ENCODE measurements at places on chromosomes 12 and 14.

GRCh38 chr12:18148961-18149360, 59.0 kb upstream of the RERGL start:
- DNase-seq = no peak

DNA sequence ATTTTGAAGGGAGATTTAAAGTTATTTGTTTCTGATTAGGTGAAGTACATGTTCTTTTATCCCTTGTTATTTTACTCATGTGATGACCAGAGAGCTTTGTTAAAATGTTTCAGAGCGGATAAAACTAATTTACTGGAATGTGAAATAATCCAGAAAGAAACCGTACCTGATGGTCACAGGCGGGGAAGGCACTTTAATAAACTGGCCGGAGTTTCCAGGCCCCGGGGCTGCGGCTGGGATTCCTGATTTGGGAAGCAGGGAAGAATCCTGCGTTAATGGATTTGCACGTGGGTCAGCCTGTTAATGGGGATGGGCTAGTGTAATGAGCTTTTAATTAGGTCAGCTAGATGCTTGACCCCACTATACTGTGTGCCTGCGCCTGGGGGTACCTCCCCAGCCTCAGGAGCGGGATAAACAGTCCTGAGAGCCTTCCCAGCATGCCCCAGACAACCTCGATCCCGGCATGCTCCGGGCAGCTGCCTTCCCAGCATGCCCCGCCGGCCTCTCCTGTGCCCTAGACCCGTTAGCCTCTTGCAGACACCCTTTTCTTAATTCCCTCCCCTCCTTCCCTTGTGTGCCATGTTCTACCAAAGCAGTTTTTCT, 208.6 kb upstream of the CDKN3 start:
- no peak for DNase-seq

GRCh38 chr12:81083906-81084513, 6.1 kb downstream of the ACSS3 start:
- DNase-seq = no peak

- no peak for DNase-seq
Measured at GRCh38 chr12:77861317-77861716, 30.6 kb downstream of the NAV3 start.

DNA sequence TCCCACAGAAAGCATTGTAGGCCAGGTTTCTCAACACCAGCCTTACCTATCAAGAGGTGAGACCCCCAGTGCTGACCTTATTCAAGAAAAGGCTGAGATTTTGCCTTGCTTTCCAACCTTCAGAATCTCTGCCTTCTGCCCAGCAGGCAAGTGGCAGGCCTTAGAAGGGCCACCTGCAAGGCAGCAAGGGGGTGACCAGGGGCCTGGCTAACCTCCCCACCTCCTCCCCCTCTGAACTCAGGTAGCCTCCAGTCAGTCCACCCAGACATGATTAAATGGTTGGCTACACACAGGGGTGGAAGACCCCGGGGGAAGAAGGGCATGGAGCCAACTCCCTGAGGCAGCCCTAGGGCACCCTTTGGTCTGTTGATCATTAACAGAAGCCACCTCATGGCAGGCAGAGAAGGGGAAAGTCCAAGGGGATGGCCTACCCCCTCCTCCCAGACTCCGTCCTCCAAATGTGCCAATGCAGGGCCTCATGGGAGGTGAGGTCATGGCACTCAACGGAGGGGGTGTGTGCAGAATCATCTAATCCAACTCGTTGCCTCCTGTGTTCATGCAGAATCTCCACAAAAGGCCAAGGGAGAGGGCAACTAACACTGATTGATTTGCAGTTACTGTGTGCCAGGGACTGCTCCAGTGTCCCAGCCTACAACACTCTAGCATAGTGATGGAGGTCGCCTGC, 8.5 kb downstream of the ZFP36L1 start:
- no peak for DNase-seq

GRCh38 chr12:89529738-89530137, 3.9 kb upstream of the POC1B start:
- peak; percentile 32 for DNase-seq

DNA sequence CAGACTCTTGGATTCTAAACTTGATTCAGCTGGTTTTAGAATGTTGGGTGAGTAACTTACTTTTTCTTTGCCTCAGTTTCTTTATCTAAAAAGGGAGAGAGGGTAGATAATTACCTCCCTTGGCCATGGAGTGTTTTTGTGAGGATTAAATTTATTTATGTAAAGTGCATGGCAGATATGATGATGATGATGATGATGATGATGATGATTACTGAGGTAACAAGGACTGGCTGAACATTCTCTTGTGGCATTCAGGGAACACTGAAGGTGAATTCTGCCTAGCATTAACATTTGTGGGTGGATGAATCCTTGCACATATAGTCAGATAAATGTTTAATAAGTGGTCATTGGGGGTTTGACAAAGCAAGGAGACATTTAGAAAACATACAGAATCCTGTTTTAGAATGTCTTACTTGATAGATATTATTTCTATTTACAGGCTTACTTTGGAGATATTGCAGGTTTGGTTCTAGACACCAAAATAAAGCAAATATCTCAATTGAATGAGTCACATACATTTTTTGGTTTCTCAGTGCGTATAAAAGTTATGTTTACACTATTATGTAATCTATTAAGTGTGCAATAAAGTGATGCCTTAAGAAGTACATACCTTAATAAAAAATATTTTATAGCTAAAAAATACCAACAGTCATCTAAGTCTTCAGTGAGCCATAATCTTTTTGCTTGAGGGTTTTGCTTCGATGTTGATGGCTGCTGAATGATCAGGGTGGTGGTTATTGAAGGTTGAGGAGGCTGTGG, 123.2 kb downstream of the SNAPC1 start:
- DNase-seq = no peak

DNA sequence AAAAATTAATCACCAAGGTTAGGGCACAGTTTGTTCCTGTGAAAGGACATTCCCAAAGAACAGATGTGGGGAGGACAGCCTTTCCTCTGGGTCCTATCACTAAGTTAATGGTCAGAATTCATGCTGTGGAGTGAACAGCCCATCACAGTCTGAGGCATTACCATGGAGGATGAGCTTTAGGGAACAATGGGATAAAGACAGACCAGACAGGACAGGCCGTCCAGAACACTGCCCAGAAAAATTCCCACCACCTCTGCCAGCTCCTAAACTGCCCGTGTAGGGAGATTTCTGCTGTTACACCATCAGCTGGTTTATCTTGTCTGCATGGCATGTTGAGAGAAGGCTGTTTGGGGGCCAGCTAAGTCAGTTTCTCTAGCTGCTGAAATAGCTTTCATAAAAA, 49.6 kb upstream of the IFNG-AS1 start:
- no peak for DNase-seq

DNA sequence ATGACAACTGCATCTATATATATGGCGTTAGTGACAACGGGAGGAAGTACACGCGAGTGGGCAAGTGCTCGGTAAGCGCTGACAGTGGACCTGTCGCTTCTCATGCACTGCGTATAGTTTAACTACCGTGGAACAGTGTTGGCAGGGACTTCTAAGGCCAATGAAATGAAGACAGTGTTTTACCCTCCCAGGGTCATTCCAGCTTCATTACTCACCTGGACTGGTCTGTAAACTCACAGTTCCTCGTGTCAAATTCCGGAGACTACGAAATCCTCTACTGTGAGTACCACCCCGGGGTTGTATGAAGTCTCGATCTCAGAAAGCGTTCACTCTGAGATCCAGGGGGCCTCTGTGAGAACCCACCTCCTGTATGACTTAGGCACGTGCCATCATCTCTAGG, 129.2 kb upstream of the EVL start:
- DNase-seq = peak; percentile 44

DNA sequence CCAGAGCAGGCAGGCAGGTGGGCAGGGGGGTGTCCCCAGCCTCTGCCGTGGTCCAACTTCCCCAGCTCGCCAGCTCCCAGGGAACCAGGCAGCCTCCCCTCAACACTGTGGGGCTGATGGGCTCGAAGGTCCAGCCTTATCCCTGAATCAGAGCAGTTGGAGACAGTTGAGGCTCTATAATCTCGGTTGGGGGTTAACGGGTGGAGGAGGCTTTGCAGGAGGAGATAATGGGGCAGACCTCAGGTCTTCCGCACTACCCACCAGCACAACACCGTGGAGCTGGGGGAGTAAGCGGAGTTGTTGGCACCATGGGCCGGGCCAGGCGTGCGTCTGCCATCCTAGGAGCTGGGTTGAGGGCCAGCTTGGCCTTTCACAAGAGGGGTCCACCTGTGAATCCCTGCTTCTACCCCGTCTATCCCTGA, 13.9 kb upstream of the HDAC7 start:
- no peak for DNase-seq

DNA sequence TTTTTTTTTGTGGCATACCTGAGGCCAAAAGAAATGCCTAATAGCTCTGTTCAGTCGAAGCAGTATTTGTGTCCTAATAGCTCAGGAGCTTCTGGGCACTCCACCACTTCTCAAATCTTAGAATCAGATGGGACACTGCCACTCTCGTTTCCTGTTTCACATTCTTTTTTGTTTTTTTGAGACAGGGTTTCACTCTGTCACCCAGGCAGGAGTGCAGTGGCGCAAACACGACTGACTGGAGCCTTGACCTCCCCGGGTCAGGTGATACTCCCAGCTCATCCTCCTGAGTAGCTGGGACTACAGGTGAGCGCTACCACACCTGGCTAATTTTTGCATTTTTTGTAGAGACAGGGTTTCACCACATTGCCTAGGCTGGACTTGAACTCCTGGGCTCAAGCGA, 52.7 kb downstream of the SPPL3 start:
- no peak for DNase-seq

DNA sequence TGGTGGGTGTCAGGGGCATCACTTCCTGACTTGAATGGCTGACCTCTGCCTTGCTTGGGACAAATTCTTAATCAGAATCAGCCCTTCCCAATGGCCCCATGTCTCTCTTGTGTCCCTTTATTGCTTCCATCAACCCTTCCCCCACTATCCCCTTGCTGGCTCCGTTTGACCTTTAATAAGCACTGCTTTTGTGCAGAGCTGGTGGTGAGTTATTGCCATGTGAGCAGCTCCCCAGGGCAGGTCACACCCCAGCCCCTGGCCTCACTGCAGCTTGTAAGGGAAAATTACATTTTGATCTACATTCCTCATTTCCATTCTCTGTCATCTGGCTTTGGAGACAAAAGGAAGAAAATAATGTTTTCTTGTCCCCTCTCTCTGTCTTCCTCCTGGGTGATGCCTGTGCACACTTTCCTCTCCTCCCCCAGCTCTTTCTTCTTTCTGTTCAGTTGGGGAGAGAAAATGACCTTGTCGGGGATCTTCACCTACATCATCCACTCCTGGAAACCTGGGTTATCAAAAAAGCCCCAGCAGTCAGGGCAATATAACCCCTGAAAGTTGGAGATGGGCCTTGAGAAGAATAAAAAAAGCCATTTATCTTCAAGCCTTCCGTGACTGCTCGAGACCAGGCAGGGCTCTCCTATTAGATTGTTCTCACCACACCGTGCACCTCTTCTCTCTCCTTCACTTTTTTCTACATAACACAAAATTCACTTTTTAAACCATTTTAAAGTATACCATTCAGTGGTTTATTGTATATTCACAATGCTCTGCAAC, 100.4 kb upstream of the SRRM4 start:
- no peak for DNase-seq

GRCh38 chr12:67430708-67431335, 161.7 kb downstream of the CAND1 start:
- DNase-seq = no peak

DNA sequence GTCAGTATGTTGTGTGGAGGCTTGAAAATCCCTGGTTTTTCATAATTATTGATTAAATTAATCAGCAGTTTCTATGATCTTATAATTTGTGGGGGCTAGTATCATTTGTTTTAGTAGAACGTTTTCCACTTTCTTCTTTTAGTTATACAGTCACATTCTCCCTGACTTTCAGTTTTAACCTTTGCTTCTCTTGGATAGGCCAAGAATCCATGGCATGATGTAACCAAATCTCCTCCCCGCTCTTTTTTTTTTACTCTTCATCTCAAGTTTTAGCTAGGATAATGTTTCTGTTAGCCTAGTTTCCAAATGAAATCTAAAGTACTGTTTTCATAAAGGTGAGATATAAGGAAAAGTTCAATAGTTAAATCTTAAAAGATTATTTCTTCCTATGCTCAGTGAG, 106.5 kb downstream of the TMEM117 start:
- no peak for DNase-seq

DNA sequence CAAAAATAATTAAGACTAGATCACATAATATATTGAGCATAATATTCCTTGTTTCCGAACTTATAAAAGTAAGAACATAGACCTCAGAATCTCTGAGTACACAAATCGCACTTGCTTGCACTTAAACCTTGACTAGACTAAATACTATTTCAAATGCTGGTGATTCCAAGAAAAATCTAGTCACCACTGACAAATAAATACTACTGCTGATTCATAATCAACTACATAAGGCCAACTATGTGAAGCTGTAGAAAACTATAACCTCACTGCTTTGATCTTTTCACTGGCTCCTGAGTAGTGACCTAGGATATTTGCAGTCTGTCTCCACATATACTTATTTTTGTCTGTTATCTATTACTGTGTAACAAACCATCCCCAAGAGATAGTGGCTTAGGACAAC, 245.4 kb downstream of the DIO2 start:
- DNase-seq = no peak

DNA sequence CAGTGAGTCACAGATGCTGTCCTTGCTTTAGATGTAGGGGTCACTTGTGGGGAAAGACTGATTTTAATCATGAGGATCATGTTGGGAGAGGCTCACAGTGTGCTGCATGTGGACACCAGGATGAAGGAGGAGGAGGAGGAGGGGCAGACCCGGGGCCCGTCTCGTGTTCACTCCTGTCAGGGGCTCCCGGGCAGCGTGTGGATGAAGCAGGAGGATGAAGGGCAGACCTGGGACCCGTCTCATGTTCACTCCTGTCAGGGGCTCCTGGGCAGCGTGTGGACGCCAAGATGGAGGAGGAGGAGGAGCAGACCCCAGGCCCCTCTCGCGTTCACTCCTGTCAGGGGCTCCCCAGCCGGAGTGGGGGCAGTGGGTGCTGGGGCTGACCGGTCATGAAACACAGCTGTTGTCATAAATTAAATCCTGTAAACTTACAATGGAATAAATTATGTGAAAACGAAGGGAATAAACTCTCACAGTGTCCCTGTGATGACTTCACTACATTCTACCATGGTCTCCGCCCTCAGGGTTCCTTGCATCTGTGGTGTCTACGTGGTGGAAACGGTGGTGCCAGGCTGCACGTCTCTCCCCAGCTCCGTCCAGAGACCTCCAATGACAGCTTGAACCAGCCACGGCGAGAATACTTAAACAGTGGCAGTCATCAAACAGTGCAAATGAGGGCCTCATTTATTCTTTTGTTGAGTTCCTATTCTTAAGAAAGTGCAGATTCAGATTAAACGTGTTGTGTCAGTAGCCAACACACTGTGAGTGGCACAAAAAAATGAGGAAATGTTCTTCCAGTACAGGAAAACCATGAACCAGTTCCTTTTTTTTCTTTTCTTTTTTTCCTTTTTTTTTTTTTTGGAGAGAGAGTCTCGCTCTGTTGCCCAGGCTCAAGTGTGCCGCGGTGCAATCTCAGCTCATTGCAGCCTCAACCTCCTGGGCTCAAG, 37.7 kb upstream of the SFSWAP start:
- no peak for DNase-seq

DNA sequence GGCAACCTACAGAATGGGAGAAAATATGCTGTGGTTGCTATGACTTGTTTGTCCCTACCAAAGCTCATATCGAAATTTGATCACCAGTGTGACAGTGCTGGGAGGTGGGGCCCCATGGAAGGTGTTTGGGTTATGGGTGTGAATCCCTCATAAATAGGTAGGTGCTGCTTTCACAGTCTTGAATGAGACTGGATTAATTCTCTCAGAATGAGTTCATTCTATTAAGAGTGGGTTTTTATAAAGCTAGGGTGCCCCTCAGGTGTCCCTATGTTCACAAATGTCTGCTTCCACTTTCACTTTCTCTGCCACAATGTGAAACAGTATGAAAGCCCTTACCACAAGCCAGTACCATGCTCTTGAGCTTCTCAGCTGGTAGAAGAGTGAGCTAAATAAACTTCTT, 133.5 kb downstream of the CPNE8 start:
- DNase-seq = no peak

Data from urothelium cell line (cell line).